ENCODE measurements at places on chromosomes 1 and 21. TPM values are rescaled to one million over a fixed set of nuclear protein-coding genes. Genes with fewer than 3 reads are reported as not detected.

Gene B3GALNT2
- total RNA-seq, result 21.1 TPM

Gene OLIG2
- not detected for total RNA-seq

Gene KRTAP10-1
- not detected for total RNA-seq

Gene C1orf94
- not detected for total RNA-seq

Gene SLC25A44
- 15.4 TPM for total RNA-seq

Gene LCE1D
- not detected for total RNA-seq

Gene VAV3
- 1.9 TPM for total RNA-seq

Gene CTSE
- not detected for total RNA-seq

Gene OLIG1
- 0.32 TPM for total RNA-seq

Gene BSND
- not detected for total RNA-seq

Gene MSH4
- 0.81 TPM for total RNA-seq

Gene PRKCZ
- total RNA-seq, result 13.9 TPM

Gene KRTAP12-2
- not detected for total RNA-seq

Gene FCRL1
- total RNA-seq, result not detected

Gene CFAP74
- total RNA-seq, result not detected

Gene CD5L
- total RNA-seq, result not detected

Gene AHDC1
- total RNA-seq, result 57.7 TPM

Gene ADAMTSL4
- 28.9 TPM for total RNA-seq

Gene KCNE2
- total RNA-seq, result 0.22 TPM

Gene CLCA4
- total RNA-seq, result 0.13 TPM

Gene CFAP107
- total RNA-seq, result not detected

Gene TRIM46
- not detected for total RNA-seq

Gene DPYD
- total RNA-seq, result 7.3 TPM

Gene PDC
- total RNA-seq, result not detected

Gene AQP10
- total RNA-seq, result 0.70 TPM

Gene CACNA1S
- 0.19 TPM for total RNA-seq

Gene IGSF5
- 3.8 TPM for total RNA-seq

Gene DYNLT5
- 4.0 TPM for total RNA-seq

Gene ATP1A2
- 147 TPM for total RNA-seq

Gene ZNF648
- total RNA-seq, result not detected

Gene FLG2
- total RNA-seq, result not detected

Gene C1orf210
- not detected for total RNA-seq

Gene SPRR2E
- not detected for total RNA-seq

Gene INAVA
- 0.27 TPM for total RNA-seq

Gene C1QC
- 38.6 TPM for total RNA-seq

Gene DMBX1
- total RNA-seq, result not detected

Gene OR2T29
- total RNA-seq, result not detected

Gene NRAS
- total RNA-seq, result 11.2 TPM

Gene SPAG17
- not detected for total RNA-seq

Gene CFHR1
- total RNA-seq, result not detected

Gene UBXN10
- total RNA-seq, result 0.30 TPM

Gene FNDC10
- 1.7 TPM for total RNA-seq

Gene PYHIN1
- total RNA-seq, result 0.19 TPM

Gene ZBTB37
- 14.3 TPM for total RNA-seq

Gene PROK1
- total RNA-seq, result 0.46 TPM

Gene IVL
- not detected for total RNA-seq
